CD4-positive, alpha-beta T cell treated with Interleukin-6 for 4 hours (primary cell): ENCODE measurements at places on chromosomes 12 and 14.
A peak's percentile ranks its signal among the peaks of the same experiment; 100 is the strongest.

- no peak for DNase-seq
Observed at GRCh38 chr14:40525314-40525713, 1081.4 kb upstream of the LRFN5 start.

- DNase-seq: no peak
Observed at GRCh38 chr12:33047666-33048065, 151.1 kb upstream of the PKP2 start.

DNA sequence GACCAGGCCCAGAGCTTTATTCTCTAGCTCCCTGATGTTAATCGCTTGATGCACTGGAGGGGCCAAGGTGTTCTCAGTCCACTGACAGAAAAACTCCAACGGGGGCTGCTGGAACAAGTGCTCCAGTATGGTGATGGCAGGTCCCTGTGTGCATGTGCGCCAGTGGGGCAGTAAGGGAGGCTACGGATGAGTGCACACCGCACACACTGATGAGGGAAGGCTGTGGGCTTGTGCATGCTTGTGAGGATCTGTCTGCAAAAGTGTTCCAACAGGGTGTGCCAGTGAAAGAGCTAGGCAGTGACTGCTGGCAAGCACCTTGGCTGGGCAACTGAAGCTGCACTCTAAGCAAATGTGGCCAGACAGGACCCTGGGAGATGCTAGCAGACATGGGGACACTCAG is 229.7 kb upstream of the FOXG1 start:
- no peak for DNase-seq

DNA sequence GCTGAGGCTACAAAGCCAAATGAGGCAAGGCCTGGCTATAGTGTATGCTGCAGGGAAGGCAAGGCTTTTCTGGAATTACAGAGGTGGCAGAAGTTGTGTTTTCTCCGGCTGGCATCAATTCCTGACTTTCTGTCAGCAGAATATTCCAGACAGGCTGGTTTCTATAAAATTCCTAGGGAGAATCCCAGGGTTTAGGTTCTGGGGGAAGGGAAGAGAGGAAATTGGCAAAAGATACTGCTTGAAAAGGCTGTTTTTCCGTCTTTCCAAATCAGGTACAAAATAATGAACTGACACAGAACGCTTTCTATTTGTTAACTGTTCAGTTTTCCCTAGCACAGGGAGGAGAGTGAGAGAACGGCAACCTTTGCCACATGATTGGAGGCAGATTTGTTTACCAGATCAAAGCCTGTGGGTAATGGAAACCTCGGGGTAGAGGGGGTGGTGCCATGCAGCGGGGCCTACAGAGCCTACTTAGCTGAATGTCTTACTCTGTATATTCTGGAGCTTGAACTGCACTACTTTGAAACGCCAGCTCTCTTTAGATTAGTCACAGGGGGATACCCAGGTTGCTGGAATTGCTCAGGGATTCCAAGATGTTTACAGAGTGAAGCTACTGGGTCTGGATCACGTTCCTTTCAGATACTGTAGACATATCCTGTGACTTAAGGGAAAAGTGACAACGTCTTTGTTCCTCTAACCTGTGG is 65.8 kb upstream of the DACT1 start:
- DNase-seq: peak; percentile 59

GRCh38 chr12:25243680-25243990 is 7.1 kb downstream of the KRAS start:
- DNase-seq: no peak

DNA sequence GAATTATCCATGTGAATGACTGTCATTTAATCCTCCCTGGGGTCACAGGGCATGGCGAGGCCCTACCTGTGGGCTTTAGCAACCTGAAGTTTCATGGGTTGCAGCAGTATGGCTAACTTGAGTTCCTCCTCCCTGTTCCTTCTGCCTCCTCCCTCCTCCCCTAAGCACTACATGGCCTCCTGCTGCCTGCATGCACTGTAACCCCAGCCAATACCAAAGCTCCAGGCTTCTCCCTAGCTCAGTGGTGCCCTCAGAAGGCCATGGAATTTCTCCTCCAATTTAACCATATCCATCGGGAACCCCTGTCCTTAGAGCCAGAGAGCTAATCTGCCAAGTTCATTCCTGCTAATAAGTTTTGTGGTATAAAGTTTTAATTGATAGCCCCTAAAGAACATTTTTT is 95.1 kb downstream of the NT5DC3 start:
- no peak for DNase-seq

GRCh38 chr14:39318574-39318973 is 84.9 kb downstream of the MIA2 start:
- no peak for DNase-seq

- DNase-seq: no peak
Observed at GRCh38 chr12:116792403-116792802, 54.3 kb downstream of the RNFT2 start.

DNA sequence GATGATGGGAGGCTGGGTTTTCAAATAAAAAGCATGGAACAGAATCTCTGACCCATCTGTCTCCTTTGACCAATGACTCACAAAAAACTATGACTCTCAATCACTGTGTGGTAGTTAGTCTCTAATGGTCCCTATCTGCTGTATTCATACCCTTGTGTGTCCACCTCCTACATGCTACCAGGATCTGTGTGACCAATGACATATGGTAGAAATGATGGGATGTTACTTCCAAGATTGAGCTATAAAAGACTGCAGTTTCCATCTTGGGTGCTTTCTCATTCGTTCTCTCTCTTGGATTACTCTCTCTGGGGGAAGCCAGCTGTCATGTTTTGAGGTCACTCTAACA is 144.7 kb upstream of the BTG1 start:
- no peak for DNase-seq

DNA sequence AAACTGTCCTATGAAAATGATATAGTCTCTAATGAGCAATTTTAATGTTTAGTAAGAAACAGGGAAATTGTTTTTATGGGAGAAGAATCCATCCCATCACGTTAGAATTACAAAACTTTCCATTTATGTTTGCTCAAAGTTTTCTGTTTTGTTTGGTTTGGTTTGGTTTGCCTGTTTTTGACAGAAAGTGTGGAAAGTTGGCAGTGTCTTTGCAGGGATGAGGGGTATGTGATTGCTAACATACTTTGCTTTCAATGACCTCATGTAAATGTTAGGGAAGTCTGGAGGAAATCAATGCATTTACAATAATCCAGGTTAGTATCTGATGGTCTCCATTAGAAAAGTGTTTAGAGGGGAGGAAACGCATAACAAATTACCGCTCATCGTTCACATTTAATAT is 12.3 kb upstream of the NAV3 start:
- DNase-seq: no peak

- no peak for DNase-seq
Observed at GRCh38 chr14:61218157-61218556, 63.0 kb downstream of the TMEM30B start.

- DNase-seq: no peak
Observed at GRCh38 chr14:39446131-39446744, 14.0 kb upstream of the FBXO33 start.

- peak; percentile 66 for DNase-seq
Observed at GRCh38 chr12:6620137-6620884, 13.1 kb upstream of the CHD4 start.

- no peak for DNase-seq
Observed at GRCh38 chr12:123938679-123939480, 33.8 kb downstream of the CCDC92 start.

DNA sequence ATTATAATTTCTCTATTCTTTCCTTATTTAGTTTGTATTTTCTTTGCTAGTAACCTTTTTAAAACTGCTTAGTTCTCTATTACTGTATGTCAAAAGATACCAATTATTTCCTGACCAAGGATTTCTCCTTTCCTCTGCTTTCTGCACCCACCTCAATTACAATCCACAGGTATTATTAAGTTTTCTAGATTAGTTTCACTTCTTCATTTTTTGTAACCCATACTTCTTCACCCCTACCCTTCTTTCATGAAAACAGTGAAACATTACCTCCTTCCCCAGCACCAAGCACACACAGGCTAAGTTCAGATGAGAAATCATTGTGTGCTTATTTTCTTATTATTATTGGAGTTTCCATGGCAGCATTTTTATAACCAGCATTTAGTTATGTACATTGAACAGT is 318.5 kb upstream of the MDGA2 start:
- no peak for DNase-seq

DNA sequence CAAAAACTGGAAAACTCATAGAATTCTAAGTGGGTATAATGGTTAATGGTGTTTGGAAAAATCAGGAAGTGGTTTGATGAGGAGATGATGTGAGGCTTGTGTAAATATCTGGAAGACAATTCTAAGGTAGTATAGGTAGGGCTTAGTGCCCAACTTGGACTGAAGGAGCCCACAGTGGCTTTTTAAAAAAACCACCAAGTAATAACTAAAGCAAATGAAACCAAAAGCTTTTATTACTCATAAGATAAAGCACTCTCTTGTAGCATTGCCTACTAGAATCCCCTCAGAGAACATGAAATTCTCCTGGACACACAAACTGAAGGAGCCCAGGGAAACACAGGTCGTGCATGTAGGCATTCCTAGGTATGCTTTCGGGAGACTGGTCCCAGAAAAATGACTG is 324.5 kb downstream of the NELL2 start:
- no peak for DNase-seq

DNA sequence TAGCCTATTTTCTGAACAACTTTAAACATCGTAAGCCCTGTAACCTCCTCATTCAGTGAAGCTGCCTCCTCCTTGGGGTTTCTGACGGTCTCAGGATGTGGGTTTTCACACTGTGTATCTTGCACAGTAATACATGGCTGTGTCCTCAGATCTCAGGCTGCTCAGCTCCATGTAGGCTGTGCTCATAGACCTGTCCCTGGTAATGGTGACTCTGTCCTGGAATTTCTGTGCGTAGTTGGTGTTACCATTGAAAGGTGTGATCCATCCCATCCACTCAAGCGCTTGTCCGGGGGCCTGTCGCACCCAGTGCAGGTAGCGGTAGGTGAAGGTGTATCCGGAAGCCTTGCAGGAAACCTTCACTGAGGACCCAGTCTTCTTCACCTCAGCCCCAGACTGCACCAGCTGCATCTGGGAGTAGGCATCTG is 980.5 kb downstream of the TMEM121 start:
- peak; percentile 61 for DNase-seq

DNA sequence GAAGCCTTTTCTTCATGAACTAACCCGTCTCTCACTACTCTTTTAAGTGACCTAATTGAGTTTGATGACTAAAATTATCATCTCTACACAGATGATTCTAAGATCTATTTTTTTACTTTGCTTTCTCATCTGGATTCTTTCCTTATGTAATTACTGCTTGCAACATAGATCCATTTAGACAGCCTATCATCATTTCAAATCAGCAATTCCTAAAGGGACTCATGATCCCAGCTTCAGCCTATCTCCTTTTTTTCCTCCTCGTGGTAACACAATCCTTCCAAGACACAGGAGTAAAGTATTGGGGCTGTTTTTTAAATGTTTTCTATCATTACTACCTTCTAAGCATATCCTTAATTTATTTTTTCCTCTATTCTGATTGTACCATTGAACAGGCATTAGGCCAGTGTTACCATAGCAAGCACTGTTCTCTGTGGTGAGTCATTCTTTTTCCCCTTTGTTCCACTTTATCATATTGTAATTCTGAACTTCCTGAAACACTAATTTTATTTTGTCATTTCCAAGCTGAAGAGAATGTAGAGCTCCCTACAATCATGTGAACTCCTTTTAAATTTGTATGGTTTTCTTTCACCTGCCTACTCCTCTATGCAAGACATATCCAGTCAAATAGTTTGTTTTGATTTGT is 190.4 kb upstream of the FAR2 start:
- DNase-seq: no peak

DNA sequence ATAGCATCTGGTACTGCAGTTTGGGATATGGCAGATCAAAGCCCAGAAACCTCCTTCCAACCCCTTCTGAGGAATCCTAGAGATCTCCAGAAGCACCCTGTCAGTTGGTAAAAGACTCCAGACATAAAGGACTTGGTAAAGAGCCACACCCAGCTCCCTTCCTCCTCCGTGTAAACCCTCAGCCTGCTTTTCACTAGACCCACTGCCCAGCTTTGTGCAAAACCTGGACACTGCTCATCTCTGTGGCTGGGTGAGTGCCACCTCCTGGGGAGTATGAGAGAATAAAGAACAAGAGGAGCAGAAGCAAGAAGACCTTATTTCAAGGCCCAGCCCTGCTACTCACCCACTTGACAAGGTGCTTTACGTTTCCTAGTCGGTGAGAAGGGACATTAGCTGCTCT is 33.0 kb downstream of the ANO2 start:
- no peak for DNase-seq

DNA sequence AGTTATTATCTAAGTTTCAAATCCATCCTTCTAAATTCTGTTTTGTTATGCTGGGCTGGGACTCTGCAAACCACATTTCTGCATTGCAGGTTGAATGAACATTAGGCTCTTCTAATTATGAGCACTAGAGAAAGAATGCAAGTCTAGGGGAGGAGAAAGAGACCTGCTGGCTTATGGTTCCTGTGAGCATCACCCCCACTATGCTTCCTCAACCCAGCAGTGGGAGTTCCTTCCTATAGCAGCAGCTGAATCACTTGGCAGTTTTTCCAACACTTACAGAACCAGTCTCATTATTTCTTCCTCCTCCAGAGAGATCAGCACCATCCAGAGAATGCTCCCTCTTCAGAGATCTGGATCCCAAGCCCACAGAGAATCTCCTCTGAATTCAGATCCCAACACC is 297.7 kb upstream of the CLEC14A start:
- no peak for DNase-seq

- DNase-seq: no peak
Observed at GRCh38 chr14:32913725-32914124, 25.0 kb upstream of the NPAS3 start.

DNA sequence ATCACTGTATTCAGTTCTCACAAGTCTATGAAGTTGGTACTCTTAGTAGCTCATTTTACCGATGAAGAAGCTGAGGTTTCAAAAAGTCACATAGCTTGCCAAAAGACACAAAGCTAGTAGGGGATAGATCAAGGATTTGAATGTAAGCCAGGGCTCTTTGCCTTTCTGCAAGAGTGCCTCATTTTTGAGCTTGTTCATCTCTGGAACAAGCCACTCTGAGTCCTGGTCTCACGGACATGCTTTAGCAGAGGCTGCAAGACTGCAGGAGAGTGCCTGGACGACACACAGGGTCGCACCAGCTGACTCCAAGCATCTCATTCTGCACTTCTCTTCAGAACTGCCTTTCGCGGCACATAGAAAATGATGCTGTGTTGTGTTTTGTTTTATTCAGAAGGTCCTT is 3.7 kb downstream of the NUAK1 start:
- no peak for DNase-seq

- peak; percentile 85 for DNase-seq
Observed at GRCh38 chr14:70655110-70655826, 13.6 kb downstream of the TTC9 start.

DNA sequence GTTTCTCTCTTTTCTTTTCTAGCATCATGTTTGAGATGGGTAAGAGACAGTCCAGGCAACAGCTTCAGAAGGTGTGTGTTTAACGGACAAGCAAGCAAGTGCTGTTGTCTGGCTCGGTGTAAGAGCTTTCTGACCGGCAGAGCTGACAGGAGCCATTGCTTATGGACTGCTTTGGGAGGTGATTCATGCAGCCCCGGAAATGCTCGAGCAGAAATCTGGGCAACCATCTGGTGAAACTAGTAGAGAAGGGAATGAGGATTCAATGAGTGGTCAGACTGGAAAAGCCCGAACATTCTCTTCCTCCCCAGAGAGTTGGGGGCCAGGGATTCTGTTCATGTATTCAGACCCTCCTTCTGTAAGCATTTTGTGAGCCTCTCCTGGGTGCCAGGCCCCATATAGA is 24.4 kb downstream of the TUNAR start:
- no peak for DNase-seq

GRCh38 chr12:56326533-56326932 is 7.3 kb downstream of the PAN2 start:
- no peak for DNase-seq
